ENCODE measurements at places on chromosomes 11 and 22. TPM values are rescaled to one million over a fixed set of nuclear protein-coding genes. Genes with fewer than 3 reads are reported as not detected.

DNA sequence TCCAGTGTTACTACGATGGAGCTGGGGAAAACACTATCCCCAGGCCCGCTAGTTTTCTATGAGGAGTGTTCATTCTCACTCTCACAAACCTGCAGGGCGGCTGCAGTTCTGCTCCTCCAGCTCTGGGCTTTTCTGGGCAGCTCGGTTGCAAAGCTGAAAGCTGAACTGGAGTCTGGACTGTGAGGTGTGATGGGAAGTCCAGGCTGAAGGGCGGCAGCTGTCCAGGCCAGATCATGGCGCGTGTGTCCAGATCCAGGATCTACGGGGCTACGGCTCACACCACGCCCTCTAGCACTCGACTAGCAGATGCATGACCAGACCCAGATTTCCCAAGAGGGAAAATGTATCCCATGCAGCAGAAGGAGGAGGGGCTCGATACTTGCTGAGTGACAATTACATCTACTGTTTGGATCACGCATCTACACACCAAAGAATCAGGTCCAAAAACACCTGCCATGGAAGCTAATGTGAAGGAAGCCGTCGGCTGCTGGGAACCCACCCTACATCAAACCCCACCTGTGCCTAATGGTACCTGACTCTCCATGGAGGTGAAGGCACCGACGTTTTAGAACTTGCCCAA, 555.0 kb downstream of the BRD1 start:
- H3K4me3 ChIP-seq, result no peak overlapping the region
- H3K4me1 ChIP-seq, result no peaks in the 10 kb centered on the region
- no peaks in the 10 kb centered on the region for H3K36me3 ChIP-seq
- H3K27me3 ChIP-seq, result no peaks in the 10 kb centered on the region

DNA sequence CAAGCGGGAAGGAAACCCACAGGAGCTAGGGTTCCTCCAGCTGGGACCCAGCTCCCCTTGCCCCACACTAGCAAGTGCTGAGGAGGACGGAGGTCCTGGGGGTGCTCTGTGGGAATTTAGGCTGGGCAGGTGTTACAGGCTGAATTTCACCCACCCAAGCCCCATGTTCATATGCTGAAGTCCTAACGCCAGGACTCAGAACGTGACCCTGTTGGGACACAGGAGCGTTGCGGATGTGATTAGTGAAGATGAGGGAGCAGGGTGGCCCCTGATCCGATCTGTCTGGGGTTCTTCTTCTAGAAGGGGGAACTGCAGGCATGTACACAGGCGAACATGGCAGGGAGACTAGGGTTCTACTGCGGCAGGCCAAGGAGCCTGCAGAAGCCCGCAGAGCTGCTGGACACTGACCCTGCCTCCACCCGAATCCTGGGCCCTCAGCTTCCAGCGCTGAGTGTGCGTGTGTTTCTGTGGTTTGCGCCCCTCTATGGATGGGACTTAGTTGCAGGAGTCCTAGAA, 103.4 kb upstream of the FGF3 start:
- DNase-seq, result no peak
- H3K27ac ChIP-seq, result no peak overlapping the region
- H3K4me1 ChIP-seq, result peaks cover 3% of the 10 kb centered on the region
- H3K4me3 ChIP-seq, result no peak overlapping the region
- no peaks in the 10 kb centered on the region for H3K36me3 ChIP-seq

Gene SLC17A6
- total RNA-seq, result not detected

DNA sequence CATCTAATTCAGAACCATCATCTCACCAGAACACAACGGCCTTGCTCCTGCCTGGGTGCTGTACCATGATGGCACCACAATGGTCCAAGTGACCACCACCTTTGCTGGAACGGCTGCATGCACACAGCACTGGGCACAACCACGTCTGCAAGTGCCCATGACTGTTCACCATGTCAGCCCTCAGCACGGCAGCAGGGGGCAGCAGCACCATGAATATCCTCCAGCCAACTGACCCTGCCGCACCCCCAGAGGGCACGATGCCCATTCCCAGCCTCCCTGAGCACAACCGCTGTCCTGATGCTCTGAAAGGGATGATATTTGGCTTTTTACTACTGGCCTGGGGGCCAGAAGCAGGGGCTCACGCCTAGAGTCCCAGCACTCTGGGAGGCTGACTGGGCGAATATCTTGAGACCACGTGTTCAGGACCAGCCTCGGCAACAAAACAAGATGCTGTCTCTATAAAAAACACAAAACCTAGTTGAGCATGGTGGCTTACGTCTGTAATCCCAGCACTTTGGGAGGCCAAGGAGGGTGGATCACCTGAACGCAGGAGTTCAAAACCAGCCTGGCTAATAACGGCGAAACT, 25.7 kb downstream of the DRD4 start:
- H3K4me3 ChIP-seq, result no peak overlapping the region
- no peak overlapping the region for H3K27ac ChIP-seq
- H3K4me1 ChIP-seq, result peaks cover 32% of the 10 kb centered on the region
- peaks cover 79% of the 10 kb centered on the region for H3K36me3 ChIP-seq
- DNase-seq, result no peak

Gene GAB4
- not detected for total RNA-seq

- no peaks in the 10 kb centered on the region for H3K36me3 ChIP-seq
- no peaks in the 10 kb centered on the region for H3K27me3 ChIP-seq
- DNase-seq, result no peak
- H3K27ac ChIP-seq, result no peak overlapping the region
- peak overlapping the region; percentile 5 for H3K4me3 ChIP-seq
Measured at GRCh38 chr11:2166091-2166851, 5.3 kb upstream of the INS start.

Gene LRRC56
- 0.85 TPM for total RNA-seq

GRCh38 chr11:102293873-102294601, 23.2 kb upstream of the BIRC3 start:
- no peaks in the 10 kb centered on the region for H3K36me3 ChIP-seq
- no peak overlapping the region for H3K4me3 ChIP-seq
- peaks cover 6% of the 10 kb centered on the region for H3K4me1 ChIP-seq

Gene USP2
- 4.9 TPM for total RNA-seq

- H3K27ac ChIP-seq, result peak overlapping the region; percentile 95
- H3K4me1 ChIP-seq, result peaks cover 59% of the 10 kb centered on the region
- H3K4me3 ChIP-seq, result no peak overlapping the region
- H3K36me3 ChIP-seq, result no peaks in the 10 kb centered on the region
- H3K27me3 ChIP-seq, result no peaks in the 10 kb centered on the region
- DNase-seq, result no peak
Measured at GRCh38 chr11:64237484-64237951, 3.1 kb downstream of the VEGFB start.

Gene GGTLC2
- total RNA-seq, result not detected

DNA sequence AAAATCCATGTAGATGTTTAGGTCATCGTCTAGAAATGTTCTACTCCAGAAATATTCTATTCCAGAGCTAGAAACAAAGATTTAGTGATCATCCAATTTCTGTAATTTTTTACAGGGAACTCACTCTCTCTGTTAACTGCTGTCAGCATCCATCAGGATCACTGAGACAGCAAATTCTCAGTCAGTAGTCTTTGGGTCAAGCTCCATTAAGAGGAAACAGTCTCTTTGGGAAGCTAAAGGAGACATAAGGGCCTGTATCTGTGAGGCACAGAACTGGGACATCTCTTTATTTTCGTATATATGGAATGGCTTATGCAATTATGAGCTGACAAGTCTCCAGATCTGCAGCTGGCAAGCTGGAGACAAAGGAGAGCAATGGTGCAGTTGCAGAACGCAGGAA, 48.3 kb downstream of the PIK3C2A start:
- peaks cover 5% of the 10 kb centered on the region for H3K36me3 ChIP-seq
- H3K27me3 ChIP-seq, result no peaks in the 10 kb centered on the region
- DNase-seq, result no peak

Gene DRD2
- not detected for total RNA-seq

Gene HSPB2
- total RNA-seq, result not detected

- no peak overlapping the region for H3K4me3 ChIP-seq
- no peaks in the 10 kb centered on the region for H3K36me3 ChIP-seq
- no peak for DNase-seq
Measured at GRCh38 chr11:131943295-131943694, 572.9 kb downstream of the NTM start.

Gene LMNTD2
- 4.2 TPM for total RNA-seq

- peaks cover 62% of the 10 kb centered on the region for H3K4me1 ChIP-seq
- no peaks in the 10 kb centered on the region for H3K27me3 ChIP-seq
- peak overlapping the region; percentile 89 for H3K27ac ChIP-seq
- no peak overlapping the region for H3K4me3 ChIP-seq
- DNase-seq, result no peak
Measured at GRCh38 chr11:67371189-67371910, 2.0 kb downstream of the CLCF1 start.

DNA sequence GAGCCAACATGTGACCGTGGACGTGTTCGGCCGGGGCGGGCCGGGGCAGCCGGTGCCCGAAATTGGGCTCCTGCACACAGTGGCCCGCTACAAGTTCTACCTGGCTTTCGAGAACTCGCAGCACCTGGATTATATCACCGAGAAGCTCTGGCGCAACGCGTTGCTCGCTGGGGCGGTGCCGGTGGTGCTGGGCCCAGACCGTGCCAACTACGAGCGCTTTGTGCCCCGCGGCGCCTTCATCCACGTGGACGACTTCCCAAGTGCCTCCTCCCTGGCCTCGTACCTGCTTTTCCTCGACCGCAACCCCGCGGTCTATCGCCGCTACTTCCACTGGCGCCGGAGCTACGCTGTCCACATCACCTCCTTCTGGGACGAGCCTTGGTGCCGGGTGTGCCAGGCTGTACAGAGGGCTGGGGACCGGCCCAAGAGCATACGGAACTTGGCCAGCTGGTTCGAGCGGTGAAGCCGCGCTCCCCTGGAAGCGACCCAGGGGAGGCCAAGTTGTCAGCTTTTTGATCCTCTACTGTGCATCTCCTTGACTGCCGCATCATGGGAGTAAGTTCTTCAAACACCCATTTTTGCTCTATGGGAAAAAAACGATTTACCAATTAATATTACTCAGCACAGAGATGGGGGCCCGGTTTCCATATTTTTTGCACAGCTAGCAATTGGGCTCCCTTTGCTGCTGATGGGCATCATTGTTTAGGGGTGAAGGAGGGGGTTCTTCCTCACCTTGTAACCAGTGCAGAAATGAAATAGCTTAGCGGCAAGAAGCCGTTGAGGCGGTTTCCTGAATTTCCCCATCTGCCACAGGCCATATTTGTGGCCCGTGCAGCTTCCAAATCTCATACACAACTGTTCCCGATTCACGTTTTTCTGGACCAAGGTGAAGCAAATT, 1.8 kb downstream of the FUT4 start:
- H3K4me1 ChIP-seq, result peaks cover 70% of the 10 kb centered on the region
- no peaks in the 10 kb centered on the region for H3K27me3 ChIP-seq
- peak overlapping the region; percentile 85 for H3K27ac ChIP-seq
- no peak for DNase-seq
- no peaks in the 10 kb centered on the region for H3K36me3 ChIP-seq
- H3K4me3 ChIP-seq, result peak overlapping the region; percentile 55

Gene APOA4
- not detected for total RNA-seq

Gene SMTNL1
- not detected for total RNA-seq

DNA sequence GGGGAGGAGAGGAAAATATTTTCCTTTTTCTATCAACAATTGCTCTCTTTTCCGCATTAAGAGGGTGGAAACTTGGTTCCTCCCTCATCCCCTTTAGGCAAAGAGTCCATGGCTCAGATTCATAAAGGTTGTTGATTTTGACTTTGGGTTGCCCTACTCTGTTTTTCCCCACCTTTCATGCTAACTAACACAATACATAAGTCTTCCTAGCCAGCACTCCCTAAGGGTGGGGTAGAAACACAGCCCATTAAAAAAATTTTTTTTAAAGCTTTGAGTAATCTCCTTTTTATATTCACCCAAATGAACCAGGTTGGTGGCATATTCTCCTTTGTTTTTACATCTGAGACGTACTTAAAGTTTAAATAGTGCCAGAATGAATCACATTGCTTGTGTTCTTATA, 20.0 kb upstream of the LIN7C start:
- H3K4me1 ChIP-seq, result peaks cover 5% of the 10 kb centered on the region
- H3K36me3 ChIP-seq, result no peaks in the 10 kb centered on the region
- no peaks in the 10 kb centered on the region for H3K27me3 ChIP-seq
- peak overlapping the region; percentile 75 for H3K27ac ChIP-seq

- H3K4me3 ChIP-seq, result no peak overlapping the region
- H3K27me3 ChIP-seq, result no peaks in the 10 kb centered on the region
- DNase-seq, result no peak
- H3K27ac ChIP-seq, result no peak overlapping the region
Measured at GRCh38 chr11:72863916-72864315, 49.7 kb downstream of the ATG16L2 start.

DNA sequence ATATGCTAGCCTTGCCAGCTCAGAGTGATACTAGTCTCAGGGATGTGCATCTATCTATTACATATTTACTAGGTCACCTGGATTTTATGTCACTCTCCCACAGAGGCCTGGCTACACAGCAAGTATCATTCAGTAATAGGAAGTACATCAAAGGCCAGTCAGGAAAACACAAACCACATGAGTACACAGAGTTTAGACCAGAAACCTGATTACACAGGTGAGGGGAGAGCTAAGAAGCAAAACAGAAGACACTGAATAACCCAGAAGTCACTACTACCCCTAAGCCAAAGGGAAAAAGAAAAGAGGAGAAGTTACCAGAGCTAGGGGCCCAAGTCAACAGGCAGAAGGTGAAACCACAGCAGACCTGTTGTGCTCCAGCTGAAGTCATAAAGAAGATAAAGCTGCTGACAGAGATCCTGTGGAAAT, 13.3 kb downstream of the LPXN start:
- H3K4me1 ChIP-seq, result no peaks in the 10 kb centered on the region
- H3K27ac ChIP-seq, result no peak overlapping the region
- H3K36me3 ChIP-seq, result no peaks in the 10 kb centered on the region
- no peak overlapping the region for H3K4me3 ChIP-seq
- DNase-seq, result no peak
- H3K27me3 ChIP-seq, result no peaks in the 10 kb centered on the region

- H3K27me3 ChIP-seq, result no peaks in the 10 kb centered on the region
- no peaks in the 10 kb centered on the region for H3K4me1 ChIP-seq
- peak overlapping the region; percentile 65 for H3K27ac ChIP-seq
- DNase-seq, result no peak
- H3K36me3 ChIP-seq, result no peaks in the 10 kb centered on the region
- H3K4me3 ChIP-seq, result peak overlapping the region; percentile 78
Measured at GRCh38 chr11:106021181-106021966, 666 bp downstream of the MSANTD4 start.

Gene ZNF280B
- not detected for total RNA-seq

Gene EMID1
- 1.5 TPM for total RNA-seq
